ENCODE measurements at places on chromosomes 13 and 19.
A peak's percentile ranks its signal among the peaks of the same experiment; 100 is the strongest.

GRCh38 chr13:51745243-51745642 is 58.7 kb downstream of the DHRS12 start:
- DNase-seq = no peak

DNA sequence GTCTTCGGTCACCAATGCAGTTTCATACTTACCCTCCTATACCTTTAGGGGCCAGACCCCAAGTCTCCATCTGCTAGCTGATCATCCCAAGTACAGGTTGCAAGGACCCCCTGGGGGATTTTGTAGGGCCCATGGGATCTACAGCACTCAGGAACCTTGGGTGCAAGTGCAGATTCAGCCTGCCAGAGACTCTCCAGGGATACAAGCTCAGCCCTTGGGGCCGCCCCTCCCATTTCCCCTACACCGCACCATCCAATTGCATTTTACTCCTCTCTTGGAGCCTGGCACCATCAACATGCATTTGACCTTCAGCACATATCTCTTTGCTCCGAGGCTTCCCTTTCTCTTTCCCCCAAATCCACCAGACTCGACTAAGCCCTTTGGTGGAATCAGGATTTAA is 154.7 kb upstream of the ZNF536 start:
- no peak for DNase-seq

GRCh38 chr19:39752390-39752789 is 14.6 kb upstream of the CLC start:
- no peak for DNase-seq

DNA sequence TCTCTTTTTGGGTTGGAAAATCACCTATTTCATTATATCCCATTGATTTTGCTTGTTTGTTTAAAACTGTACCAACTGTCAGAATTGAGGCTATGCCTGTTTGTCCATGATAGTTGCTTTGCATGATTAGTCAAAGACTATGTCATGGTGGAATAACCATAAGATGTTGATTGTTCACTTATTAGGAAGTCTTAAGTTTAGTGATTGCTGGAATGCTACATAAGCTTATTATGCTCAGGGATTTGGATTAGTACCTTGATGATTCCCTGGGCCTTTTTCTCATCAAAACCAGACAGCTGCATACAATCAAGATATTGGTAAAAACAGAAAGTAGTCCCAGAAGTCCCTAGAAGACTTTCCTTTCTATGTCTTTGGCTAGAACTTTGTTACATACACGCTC is 954.7 kb downstream of the PCDH9 start:
- no peak for DNase-seq

GRCh38 chr13:50017819-50018218 is 2.6 kb downstream of the KCNRG start:
- no peak for DNase-seq

DNA sequence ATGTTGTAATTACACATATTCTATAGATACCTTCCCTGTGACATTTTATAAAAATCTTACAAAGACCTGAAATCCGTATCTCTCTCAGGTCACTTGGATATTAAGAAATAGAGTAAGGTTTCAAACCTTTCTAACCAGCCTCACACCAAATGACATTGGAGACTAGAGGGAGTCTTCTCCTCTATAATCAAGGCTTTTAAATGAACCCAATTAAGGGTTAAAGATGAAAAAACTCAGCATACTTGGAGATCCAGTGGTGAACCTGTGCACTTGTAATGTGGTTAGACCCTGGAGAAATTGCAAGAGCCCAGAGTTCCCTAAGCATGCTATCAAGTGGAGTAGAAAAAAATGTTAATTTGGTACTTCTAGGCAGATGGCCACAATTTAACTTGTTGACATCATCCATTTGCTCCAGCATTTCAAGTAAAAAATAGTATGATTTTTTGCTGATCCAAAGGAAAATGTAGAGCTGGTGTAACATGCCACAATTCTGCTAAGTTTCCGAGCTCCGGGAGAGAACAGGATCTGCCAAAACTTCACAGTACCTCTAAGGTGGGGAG is 554.1 kb upstream of the MIR17HG start:
- no peak for DNase-seq

DNA sequence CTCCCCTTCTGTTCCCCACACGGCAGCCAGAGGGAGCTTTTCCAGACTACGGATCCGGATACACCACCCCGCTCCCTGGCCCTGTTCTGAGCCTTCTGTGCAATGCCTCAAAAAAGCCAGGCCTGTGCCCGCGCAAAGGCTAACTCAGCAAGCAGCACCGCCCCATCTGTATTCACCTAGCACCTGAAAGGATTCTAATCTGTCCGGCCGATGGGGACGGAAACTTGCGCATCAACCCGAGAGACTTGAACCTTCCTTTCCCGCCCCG is 589 bp downstream of the ZBTB45 start:
- DNase-seq = peak; percentile 70

DNA sequence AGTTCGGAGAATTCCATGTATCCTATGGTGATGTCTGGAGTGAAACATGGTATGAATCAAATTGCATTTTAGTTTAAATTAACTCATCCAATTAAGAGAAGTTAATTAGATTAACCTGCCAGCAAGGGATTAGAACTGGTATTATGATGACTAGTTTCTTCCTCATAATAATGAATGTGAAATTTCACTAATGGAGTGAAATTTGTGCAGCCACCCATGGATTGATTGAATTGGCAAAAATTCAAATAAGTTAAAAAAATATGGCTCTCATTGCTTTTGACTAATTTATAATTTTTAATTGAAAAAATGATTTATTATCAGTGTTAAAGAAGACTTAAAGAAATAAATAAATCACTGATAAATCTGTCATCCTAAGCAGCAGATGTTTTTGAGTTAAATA is 232.0 kb downstream of the KCNRG start:
- DNase-seq = no peak

GRCh38 chr19:46755853-46756543 is 9.7 kb upstream of the STRN4 start:
- DNase-seq = no peak

DNA sequence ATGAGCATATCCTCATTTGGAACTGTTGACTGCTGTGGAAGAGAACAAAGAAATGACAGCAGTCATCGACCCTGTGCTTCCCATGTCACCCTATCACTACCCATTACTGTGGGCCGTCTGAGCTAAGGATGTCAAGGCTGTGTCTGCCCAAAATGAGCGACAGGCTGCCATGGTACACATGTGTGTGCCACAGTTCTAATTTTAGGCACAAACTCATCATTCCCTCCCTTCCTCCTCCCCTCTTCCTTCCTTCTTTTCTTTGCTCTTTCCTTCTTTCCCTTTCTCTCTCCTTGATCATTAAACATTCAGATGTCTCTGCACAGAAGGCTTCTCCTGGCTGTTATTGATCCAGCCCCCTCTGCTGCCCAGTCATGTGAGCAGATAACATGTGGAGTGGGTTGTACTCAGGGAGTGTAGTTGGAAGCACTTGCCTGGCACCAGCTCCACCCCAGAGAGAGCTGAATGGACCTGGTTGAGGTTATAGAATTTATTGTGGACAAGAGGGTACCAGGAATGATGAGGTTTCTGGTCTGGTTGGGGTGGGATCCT is 6.3 kb downstream of the FGF9 start:
- DNase-seq = no peak

- DNase-seq = no peak
Measured at GRCh38 chr19:52094526-52095130, 937 bp downstream of the ZNF841 start.

DNA sequence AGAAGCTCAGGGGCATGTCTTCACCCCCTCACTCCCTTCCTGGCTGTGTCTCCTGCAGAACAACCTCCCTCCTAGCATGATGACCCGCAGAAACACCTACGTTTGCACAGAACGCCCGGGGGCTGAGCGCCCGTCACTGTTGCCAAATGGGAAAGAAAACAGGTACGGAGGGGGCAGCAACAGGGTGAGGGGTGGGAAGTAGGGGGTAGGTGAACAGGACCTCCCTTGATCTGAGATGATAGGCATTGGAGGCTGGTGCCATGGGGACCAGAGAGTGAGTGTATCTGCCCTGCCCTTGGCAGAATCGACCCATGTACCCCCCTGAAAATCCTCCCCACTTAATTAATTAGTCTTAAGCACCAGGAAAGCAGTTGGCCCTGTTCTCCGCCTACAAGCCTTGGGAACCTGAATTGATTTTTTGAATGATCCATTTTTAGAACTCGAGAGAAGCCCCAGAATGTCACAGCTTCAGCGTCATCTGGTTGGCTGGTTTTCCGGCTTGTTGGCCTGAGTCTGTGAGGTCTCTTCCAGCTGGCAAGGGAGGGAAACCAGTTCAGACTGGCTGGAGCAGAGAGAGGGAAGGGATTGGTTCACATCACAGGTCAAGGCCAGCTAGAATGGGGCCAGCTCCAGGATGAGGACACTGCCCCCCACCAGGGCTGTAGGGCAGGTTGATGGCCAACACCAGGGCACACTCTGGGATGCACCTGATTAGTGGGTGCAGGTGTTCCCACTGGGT is 28.2 kb downstream of the CKM start:
- no peak for DNase-seq

DNA sequence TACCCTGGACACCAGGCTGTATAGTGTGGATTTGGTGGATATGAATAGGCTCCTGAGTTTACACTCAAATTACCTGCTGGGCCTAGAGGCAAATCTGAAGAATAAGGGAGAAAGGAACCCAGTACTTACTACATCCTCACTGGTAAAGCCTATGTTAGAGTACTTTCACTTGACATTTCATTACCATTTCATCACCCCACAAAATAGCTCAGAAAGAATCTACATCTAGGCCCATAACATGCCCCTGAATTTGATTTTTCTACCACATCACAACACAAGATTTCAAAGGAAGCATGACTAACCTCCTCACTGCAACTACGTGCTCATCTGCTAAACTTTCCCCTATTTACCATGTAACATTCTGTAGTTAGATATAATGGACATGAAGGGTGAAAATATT is 43.3 kb downstream of the VWA8 start:
- DNase-seq = peak; percentile 54

GRCh38 chr19:43809762-43810696 is 7.8 kb upstream of the LYPD5 start:
- peak; percentile 89 for DNase-seq

DNA sequence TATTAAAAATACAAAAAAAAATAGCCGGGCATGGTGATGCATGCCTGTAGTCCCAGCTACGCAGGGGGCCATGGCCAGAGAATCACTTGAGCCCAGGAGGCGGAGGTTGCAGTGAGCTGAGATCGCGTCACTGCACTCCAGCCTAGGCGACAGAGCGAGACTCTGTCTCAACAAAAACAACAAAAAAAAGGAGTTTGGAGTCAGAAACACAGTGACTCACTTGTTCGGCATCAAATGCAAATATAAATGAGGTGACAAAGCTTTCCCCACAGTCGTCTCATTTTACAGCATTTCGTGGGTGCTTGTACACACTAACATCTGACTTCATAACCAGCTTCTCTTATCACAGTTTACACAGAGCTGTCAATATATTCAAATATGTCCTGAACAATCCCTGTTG is 11.0 kb downstream of the ZNF665 start:
- DNase-seq = no peak

GRCh38 chr13:111460548-111461444 is 140.4 kb downstream of the TEX29 start:
- DNase-seq = peak; percentile 3

DNA sequence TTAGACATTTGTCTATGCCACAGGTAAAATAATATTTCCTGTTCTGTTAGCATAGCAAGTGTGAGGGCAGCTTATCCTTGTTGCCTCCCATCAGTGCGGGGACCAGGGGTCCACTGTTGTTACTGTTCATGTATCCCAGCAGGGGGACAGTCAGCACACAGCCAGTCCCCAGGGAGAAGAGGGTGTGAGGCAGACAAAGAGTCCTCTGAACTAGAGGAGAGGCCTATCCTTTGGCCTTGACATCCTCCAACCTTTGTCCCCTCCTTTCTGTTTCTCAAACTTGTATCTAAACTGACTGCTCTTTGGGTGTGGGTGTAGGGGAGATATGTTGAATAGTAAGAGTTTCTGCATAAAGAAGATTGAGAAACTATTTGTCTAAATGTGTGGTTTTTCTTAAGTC is 2.9 kb upstream of the GPR18 start:
- no peak for DNase-seq

GRCh38 chr19:19457671-19458070 is 52.2 kb downstream of the GATAD2A start:
- DNase-seq = no peak

DNA sequence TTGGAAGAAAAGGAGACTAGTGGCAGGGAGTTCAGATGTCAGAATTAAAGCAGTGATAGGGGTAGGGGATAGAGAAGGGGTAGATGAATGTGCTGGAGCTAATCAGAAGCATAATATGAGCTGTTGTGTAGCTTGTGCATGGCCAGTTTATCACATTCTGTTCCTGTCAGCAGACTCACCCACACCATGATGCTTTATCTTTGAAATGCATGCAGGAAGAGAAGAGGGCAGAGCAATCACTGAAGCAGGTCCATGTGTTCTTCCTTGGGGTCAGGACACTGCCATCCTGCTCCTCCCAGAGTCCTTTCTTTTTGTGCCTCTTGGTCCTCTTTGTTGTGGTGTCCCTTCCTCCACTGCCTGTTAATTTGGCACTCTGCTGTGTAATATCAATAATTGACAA is 5.8 kb downstream of the CHAMP1 start:
- DNase-seq = no peak

DNA sequence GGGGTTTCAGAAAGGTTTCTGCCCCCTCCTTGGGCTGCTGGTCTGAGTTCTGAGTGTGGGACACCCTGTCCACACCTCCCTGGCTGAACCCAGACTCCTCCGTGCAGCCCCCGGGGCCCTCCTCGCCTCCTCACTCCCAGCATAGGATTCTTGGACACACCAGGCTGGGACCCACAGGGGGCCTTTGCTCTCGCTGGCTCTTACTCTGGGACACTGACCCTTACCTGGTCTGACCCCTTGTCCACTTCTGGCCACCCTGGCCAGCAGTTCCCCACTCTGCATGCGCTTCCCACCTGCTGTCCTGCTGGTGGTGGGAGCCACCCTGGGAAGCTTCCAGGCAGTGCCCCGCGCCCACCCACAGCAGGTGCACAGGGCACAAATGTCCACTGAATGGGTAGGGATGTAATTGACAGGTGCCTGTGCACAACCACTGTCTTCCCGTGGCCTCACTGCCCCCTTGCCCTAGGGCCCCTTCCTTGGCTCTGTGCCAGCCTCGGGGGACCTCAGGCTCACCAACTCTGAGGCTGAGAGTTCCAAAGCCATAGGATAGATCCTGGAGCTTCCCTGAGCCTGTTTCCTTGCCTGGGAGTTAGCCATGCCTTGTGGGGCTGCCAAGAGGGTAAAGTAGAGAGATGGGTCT is 7.0 kb upstream of the SLC25A42 start:
- no peak for DNase-seq

DNA sequence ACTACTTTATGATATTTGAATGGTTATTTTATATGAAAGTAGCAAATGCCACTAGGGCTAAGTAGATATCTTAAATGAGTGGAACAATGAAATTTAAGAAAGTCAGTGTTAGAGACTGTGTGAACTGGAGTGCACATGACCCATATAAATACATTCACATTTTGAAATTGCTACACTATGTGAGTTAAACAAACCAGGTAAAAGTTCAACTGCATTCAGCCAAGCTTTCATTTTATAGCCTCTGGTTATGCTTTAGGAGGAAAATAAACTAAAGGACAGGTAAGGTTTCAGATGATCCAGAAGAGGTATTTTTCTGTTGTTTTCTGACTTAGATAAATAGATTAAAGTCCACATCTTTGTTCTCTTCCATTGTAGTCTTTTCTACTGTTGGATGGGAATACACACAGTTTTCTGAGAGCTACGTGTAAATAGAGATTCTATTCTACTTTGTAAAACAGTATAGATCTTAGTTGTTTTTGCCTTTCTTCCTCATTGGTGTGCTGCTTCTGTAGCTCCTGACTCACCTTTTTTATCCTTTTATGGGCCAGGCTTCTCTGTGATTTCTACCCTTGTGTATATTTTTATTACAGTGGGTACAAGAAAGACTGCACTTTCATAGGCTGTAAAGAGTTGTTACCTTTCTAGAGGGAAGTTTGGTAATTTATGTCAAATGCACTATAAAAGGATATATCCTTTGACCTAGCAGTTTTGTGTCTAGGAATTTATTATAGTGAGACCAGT is 54.6 kb upstream of the KCTD4 start:
- no peak for DNase-seq
